Right kidney (tissue), 9 donors: ENCODE measurements at places on chromosomes 13 and 19.

DNA sequence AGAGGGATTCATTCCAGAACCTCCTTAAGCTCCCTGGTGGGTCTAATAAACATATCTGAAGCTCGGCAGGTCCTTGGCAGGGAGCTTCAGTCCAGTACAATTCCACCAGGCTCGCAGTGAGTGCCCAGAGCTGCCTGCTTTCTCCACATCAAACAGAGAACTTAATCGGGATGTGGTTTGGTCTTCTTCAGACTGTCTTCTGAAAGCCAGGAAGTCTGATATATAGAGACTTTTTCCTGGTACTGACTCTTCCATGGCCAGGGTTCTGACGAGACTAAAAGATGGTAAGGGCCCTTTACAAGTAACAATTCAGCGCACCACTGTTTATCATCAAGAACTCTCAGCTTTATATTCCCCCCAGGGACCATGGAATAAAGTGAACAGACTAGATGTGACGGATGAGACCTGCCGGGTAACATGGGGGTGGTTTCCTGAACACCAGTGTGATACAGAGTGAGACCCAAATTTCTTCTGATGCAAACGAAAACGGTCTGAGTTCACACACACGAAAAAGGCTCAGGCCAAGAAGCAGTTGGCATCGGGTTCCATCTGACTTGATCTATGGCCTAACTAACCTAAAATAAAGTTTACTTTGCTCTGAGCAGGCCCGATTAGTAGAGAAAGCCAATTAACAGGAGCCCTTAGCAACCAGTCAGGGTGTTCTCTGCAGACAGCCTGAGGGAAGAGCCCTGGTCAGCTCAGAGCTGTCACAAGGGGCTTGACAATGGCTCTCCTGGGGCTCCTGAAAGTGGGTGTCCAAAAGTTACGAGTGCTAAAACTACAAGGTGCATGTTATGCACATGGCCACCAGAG lies 29.0 kb downstream of the RANBP3 start:
- no peak for DNase-seq

DNA sequence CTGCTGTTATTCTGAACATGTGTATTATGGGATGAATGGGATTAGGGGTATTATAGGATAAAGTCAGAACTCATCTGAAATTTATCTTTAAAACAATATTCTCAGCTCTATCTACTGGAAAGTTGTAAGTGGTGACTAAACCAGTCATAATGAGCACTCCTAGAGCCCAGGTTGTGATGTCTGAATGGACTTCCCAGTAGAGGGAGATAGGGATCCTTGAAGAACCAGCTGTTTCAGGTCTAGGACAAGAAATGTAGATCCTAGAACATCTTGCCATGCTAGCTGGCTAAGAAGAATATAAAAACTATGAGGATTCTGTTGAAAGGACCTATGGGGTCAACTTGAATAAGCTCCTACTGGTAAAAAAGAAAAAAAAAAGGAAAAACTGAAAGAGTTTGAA lies 310.8 kb downstream of the SLC7A1 start:
- DNase-seq: no peak

GRCh38 chr13:50842990-50843256 lies 569 bp downstream of the DLEU7 start:
- DNase-seq: no peak

- DNase-seq: no peak
These were observed 370.0 kb downstream of the FGF9 start for GRCh38 chr13:22040810-22041364.

- no peak for DNase-seq
These were observed 2.8 kb downstream of the TBC1D17 start for GRCh38 chr19:49880162-49880869.

DNA sequence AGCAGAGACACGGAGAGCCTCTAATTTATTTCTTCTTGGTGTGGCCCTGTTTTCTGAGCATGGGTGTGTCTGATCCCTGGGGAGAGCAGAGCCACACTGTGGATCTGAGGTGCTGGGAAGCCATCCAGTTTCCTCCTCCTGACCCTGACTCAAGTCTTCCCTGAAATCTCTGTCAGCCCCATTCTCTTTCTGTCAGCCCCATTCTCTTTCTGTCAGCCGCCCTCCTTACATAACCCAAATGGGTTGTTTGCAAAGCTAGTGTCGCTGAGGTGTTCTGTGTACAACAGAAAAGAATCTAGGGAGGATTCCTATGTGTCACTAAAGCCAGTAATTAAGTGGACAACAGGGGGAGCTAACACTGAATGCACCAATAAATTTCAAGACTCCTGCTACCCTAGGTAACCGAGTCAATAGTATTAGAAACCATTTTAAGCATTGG lies 50.2 kb downstream of the LRCH1 start:
- no peak for DNase-seq

DNA sequence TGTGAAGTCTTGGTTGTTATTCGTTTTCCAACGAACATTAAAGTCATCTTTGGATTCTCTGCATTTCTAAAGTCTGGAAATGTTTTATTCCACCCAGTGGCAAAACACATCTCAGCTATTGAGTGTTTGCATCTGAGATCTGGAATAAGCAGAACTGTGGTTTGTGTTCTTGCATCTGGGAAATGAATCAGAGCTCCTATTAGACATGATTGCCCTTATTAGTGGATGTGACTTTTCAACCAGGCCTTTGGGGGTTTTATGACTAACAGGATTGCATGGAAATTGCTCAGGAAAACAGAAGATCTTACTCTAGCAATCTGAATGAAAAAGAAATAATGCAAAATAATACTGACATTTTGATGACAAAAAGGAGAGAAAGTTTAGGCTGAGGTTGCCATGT lies 488.8 kb downstream of the IRS2 start:
- no peak for DNase-seq

DNA sequence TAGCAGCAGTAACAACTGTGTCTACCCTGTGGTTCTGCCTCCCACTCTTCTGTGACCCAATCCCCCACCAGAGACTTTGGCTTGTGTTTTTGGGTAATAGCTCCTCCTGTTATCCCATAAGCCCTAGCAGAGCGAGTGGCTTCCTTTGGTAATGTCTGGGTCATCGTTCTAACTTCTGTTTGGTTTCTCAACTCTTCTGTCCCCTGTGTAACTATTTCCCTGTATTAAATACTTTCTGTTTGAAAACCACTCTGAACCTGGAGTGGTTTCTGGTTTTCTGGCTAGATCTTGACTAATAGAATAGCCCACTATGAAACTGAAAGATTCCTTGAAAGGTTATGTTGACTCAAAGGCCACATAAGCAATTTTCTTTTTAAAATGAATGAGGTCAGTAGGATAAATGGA lies 350.0 kb downstream of the DCT start:
- DNase-seq: no peak

DNA sequence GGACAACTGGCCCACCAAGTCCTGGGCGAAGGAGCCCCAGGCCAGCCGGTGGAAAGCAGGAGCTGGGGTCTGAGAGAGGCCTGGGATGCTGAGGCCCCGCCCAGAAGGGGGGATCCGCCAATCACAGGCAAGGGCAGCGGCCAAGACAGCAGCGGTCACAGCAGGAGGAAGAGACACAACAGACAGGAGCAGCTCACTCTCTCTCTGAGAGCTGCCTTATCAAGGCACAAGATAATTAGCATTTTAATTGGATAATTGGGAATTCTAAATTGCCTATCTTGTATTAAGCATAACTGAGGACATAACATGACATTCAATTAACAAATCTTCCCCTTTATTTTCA lies 46.2 kb downstream of the CEBPG start:
- DNase-seq: no peak

- no peak for DNase-seq
These were observed 299.3 kb upstream of the SLITRK6 start for GRCh38 chr13:86098511-86098910.

DNA sequence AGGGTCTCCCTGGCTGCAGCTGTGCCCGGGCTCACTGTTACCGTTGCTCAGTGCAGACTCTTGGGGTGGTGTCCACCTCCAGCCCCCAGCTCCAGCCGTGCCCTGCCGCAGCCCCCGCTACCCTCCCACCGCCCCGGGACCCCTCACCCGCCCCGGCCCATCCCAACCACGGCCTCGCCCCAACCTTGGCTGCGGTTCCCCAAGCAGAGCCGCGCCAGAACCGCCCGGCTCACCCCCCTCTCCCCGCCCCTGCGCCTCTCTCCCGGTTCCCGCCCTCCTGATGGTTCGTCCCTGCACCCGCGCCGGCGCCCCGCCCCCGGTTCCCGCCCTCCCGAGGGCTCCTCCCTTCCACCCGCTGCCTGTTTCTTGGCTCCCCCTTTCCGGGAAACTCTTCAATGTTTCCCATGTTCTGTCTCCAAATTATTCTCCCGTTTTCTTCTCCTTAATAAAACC lies 40.3 kb downstream of the ANKRD10 start:
- peak; percentile 25 for DNase-seq
